ENCODE measurements at places on chromosomes 1 and 21. TPM values are rescaled to one million over a fixed set of nuclear protein-coding genes. Genes with fewer than 3 reads are reported as not detected.

The TFF2 gene
- not detected for total RNA-seq

The LDLRAD2 gene
- not detected for total RNA-seq

The DPT gene
- not detected for total RNA-seq

The CACNA1S gene
- not detected for total RNA-seq

The LCE1E gene
- total RNA-seq = not detected

The RGS1 gene
- 8.6 TPM for total RNA-seq
